ENCODE measurements at places on chromosomes 4 and X.

DNA sequence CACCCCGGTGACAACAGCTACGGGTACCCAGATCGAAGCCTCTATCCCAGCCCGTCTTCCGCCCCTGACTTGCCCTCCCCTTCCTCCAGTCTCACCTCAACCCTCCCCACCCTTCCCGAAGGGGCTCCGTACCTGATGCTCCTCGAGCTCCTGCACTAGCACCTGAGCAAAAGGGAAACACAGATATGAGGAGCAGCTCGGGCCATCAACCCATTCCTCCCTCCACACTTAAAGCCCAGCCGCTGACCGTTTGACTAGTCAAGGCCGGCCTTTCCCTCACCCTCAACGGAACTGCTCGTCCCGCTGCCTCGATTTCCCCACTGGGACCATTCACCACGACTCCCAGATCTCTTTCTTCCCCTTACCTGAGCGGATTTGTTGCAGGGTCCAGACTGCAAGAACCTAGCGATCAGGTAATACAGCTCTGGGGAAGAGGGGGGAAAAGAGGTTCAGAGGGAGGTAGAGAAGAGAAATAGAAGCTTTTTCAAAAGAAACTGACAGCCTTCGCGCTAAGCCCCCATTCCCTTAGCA lies 731 bp downstream of the BRWD3 start:
- DNase-seq: no peak

DNA sequence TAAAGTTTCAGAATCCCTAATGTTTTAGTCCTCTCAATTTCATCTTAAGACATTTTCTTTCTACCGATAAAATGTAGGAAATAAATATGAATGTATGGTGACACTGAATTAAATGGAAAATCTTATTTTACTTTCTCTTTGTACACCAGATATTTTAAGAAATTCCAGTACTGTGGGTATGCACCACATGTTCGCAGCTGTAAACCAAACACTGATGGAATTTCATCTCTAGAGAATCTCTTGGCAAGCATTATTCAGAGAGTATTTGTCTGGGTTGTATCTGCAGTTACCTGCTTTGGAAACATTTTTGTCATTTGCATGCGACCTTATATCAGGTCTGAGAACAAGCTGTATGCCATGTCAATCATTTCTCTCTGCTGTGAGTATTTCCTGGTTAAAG lies 26.9 kb downstream of the C4orf46 start:
- no peak for DNase-seq

GRCh38 chr4:108240366-108240765 lies 71.6 kb upstream of the LEF1 start:
- DNase-seq: no peak

DNA sequence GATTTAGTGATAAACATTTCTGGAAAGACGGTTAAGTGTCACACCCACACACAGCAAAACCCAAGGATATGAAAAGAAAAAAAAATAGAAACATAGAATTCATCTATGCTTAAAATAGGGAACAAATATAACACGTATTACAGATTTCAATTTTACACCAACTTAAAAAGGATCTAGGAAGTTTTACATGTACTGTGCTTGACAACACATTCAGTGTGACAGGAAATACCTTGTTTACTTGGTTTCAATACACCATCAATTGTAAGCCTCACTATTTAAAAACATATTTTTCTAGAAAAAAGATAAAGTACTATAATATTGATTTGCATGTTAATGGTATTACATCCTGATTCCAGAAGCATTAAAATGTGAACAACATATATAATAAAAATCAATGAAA lies 77.0 kb upstream of the SPRY1 start:
- DNase-seq: no peak

DNA sequence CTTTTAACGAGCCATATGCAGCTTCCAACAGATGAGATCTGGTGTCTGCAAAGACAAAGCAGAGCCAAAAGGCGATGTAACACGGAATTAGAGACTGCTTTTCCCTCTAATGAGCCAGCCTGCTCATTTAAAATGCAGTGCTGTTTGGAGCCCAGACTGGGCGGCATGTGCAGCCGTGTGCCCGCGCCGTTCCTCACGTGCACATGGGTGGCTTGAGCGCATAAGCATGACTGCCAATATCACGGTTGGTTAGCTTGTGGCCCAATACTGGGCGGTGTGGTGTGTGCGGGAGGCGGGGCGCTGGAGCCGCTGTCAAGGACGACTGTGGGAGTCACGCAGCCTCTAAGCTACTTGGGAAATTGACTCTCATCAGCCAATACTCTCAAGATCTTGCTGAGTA lies 87.0 kb upstream of the SCOC start:
- DNase-seq: no peak

DNA sequence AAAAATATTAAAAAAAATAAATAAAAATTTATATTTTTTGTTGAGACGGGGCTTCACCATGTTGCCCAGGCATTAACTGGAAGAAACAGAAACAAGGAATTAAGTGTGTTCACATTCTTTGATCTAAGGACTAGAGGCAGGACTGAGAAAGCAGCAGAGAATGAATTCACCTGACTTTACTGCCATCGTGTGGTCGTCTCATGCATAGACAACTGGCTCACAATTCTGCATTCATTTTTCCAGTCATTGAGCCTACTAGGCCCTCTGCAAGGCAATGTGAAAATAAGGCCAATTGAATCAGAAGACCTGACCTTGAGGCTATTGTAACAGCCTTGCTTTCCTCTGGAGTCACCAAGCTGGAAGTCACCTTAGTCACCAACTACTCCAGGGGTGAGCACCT lies 37.4 kb downstream of the LHFPL1 start:
- no peak for DNase-seq

GRCh38 chrX:3465017-3465416 lies 118.6 kb upstream of the MXRA5 start:
- no peak for DNase-seq

- DNase-seq: no peak
These were observed 75.1 kb downstream of the MXRA5 start for GRCh38 chrX:3271183-3271833.

- DNase-seq: no peak
These were observed 33.9 kb upstream of the STIM2 start for GRCh38 chr4:26826721-26827120.

DNA sequence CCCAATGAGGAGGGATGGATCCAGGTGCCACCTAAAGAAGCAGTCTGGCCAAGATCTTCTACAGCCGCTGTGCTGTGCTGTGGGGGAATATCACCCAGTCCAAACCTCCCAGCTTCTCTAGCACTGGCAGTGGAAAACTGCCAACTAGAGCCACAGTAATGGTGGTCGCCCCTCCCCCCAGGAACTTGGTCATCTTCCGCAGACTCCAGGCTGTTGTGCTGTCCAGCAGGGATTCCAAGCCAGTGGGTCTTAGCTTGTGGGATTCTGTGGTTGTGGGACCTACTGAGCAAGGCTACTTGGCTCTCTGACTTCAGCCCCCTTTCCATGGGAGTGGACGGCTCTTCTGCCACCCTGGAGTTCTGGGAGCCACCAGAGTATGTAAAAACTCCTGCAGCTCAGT lies 18.2 kb downstream of the GPRASP1 start:
- DNase-seq: no peak

- DNase-seq: no peak
These were observed 6.5 kb downstream of the NEUROG2 start for GRCh38 chr4:112509243-112510141.

- DNase-seq: no peak
These were observed 2.4 kb upstream of the PKD2 start for GRCh38 chr4:88005076-88005475.

- no peak for DNase-seq
These were observed 1.9 kb downstream of the TBL1X start for GRCh38 chrX:9466736-9467135.

GRCh38 chrX:148904421-148905111 lies 404.1 kb downstream of the AFF2 start:
- DNase-seq: no peak

- DNase-seq: no peak
These were observed 359.5 kb upstream of the FGF16 start for GRCh38 chrX:77087529-77088169.
